AG20443 (cell line): ENCODE measurements at places on chromosomes 13 and 19.
A peak's percentile ranks its signal among the peaks of the same experiment; 100 is the strongest.

- peak; percentile 82 for DNase-seq
These were observed 6.2 kb downstream of the MYO1F start for GRCh38 chr19:8571006-8571411.

- DNase-seq = peak; percentile 47
These were observed 152.5 kb downstream of the IER2 start for GRCh38 chr19:13302526-13303270.

- no peak for DNase-seq
These were observed 14.8 kb downstream of the SMIM24 start for GRCh38 chr19:3465552-3465951.

GRCh38 chr19:47190167-47190727 is 40.8 kb downstream of the BBC3 start:
- peak; percentile 73 for DNase-seq

GRCh38 chr19:7861619-7862412 is 12.4 kb downstream of the PRR36 start:
- DNase-seq = no peak
